ENCODE measurements at places on chromosomes 7 and 10. TPM values are rescaled to one million over a fixed set of nuclear protein-coding genes. Genes with fewer than 3 reads are reported as not detected.
A peak's percentile ranks its signal among the peaks of the same experiment; 100 is the strongest.

GRCh38 chr10:3980660-3981059, 195.7 kb upstream of the KLF6 start:
- H3K4me1 ChIP-seq: peaks cover 19% of the 10 kb centered on the region
- peak overlapping the region; percentile 42 for H3K4me3 ChIP-seq
- no peaks in the 10 kb centered on the region for H3K27me3 ChIP-seq
- H3K36me3 ChIP-seq: peaks cover 3% of the 10 kb centered on the region
- H3K27ac ChIP-seq: peak overlapping the region; percentile 32

DNA sequence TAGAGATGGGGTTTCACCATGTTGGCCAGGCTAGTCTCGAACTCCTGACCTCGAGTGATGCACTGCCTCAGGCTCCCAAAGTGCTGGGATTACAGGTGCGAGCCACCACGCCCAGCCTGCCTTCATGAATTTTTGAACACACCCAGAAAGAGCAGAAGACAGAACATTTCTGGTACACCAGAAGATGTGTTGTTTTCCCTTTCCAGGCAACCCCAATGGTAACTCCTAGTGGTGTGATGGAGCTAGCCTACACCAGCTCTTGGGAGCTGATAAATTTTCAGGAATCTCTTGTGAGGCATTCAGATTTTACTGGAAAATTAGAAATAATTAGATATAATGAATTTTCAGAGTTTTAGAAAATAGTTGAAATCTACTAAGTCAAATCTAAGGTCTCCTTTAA, 904 bp upstream of the CCDC7 start:
- peaks cover 14% of the 10 kb centered on the region for H3K4me1 ChIP-seq
- H3K27me3 ChIP-seq: no peaks in the 10 kb centered on the region
- DNase-seq: no peak
- peak overlapping the region; percentile 98 for H3K4me3 ChIP-seq

GRCh38 chr10:10132009-10132408, 885.7 kb upstream of the CELF2 start:
- H3K27ac ChIP-seq: no peak overlapping the region
- no peak overlapping the region for H3K4me3 ChIP-seq
- DNase-seq: no peak
- no peaks in the 10 kb centered on the region for H3K27me3 ChIP-seq

- H3K4me3 ChIP-seq: peak within 1 kb of the TSS; percentile 93
- peak within 1 kb of the TSS; percentile 95 for H3K27ac ChIP-seq
- H3K36me3 ChIP-seq: peaks cover 6% of the 10 kb centered on the region
- H3K27me3 ChIP-seq: no peaks in the 10 kb centered on the region
- peak; percentile 96 for DNase-seq
Observed at GRCh38 chr10:37976091-37976879, at the start of gene ZNF25. Gene ZNF25, minus strand, starts transcription at chr10:37976647. Its CDS starts 4,925 bp downstream, at chr10:37971722.

DNA sequence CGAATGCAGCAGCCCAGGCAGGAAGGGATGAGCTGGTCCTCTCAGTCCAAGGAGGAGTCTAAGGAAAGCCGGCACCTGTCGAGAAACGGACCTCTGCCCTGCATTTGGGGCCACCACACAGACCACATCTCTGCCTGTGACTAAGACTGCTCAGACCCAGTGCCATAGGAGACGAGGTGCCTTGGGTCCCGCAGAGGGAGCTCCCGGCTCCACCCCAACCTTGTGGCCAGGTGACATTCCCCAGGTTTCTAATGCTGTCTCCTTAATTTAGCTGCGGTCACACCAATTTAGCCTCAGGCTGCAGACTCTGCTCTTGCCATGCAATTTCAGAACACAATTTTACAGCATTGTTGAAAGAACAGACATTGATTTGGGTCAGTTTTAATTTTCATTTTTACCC, 22.8 kb upstream of the CRHR2 start:
- peaks cover 10% of the 10 kb centered on the region for H3K4me1 ChIP-seq
- no peaks in the 10 kb centered on the region for H3K36me3 ChIP-seq
- H3K27ac ChIP-seq: no peak overlapping the region

GRCh38 chr7:55441002-55441401, 75.9 kb downstream of the LANCL2 start:
- no peaks in the 10 kb centered on the region for H3K36me3 ChIP-seq
- H3K27ac ChIP-seq: no peak overlapping the region
- DNase-seq: no peak
- H3K4me3 ChIP-seq: no peak overlapping the region
- H3K4me1 ChIP-seq: peaks cover 44% of the 10 kb centered on the region
- no peaks in the 10 kb centered on the region for H3K27me3 ChIP-seq

DNA sequence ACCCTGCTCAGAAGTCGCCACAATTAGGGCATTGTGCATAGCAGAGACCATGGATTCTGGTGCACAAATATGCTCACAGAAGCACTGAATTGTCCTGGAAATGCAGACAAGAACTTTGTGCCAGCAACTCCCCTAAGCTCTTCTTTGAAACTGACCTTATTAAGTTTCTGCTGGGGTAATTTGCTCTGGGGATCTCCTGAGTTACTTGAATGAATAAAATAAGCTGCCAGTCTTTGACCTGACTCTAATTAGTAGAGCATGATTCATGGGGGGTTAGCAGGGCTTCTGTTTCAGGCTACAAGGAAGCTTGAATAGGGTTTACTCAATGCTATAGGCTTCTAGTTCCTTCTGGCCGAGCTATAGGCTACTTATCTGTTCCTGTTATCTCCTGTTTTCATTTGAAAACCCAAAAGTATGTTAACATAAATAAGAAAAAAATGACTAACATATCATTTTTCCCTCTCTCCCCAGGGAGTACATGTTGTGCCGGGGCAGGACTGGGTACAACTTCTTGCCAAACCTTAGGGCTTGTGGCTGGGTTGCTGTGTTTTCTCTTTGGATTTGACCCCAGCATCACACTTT, 169.0 kb upstream of the TMEM229A start:
- no peaks in the 10 kb centered on the region for H3K36me3 ChIP-seq
- no peak for DNase-seq
- no peaks in the 10 kb centered on the region for H3K27me3 ChIP-seq
- H3K4me3 ChIP-seq: no peak overlapping the region
- no peaks in the 10 kb centered on the region for H3K4me1 ChIP-seq
- no peak overlapping the region for H3K27ac ChIP-seq

DNA sequence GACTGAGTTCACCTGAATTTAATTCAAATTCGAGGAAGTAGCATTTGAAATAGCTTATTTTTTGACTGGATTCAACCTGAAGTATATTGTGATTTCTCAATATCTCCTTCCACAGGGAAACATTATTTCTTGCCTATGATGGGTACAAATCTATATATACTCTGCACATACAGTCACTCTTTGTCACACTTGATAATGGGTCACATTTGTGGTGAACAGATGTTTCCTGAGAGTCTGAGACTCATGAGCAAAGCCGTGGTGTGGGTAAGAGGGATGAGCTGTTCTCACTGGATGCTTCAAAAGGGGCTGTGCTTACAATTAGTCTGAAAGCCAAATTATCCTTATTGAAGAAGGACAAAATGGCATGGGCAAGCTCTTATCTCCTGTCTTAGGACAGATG, 18.0 kb upstream of the TBXAS1 start:
- no peaks in the 10 kb centered on the region for H3K27me3 ChIP-seq
- H3K27ac ChIP-seq: no peak overlapping the region
- peaks cover 11% of the 10 kb centered on the region for H3K4me1 ChIP-seq
- no peak for DNase-seq
- H3K36me3 ChIP-seq: no peaks in the 10 kb centered on the region

DNA sequence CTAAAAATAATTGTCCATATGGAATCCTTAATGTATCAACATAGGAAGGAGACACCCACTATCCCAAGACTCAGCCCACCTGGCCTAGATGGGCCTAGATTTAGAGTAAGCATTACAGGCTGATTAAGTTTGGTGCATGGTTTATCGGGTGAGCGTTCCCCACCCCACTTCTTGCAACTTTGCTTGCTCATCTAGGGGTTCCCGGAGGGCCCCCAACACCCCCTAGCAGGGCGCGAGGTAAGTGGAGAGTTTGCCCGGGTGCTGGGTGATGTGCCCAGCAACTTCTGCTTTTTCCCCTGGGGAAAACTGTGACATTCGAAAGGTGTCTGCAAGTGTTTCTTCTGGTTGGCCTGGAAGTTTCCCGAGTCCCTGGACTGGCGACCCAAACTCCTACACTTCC, 31.7 kb downstream of the SKIDA1 start:
- H3K36me3 ChIP-seq: no peaks in the 10 kb centered on the region
- H3K27me3 ChIP-seq: peaks cover 34% of the 10 kb centered on the region
- H3K27ac ChIP-seq: no peak overlapping the region
- peaks cover 13% of the 10 kb centered on the region for H3K4me1 ChIP-seq

GRCh38 chr10:112307358-112308124, 24.3 kb downstream of the TECTB start:
- no peaks in the 10 kb centered on the region for H3K36me3 ChIP-seq
- DNase-seq: no peak
- H3K27me3 ChIP-seq: peaks cover 22% of the 10 kb centered on the region
- no peak overlapping the region for H3K4me3 ChIP-seq
- H3K27ac ChIP-seq: peak overlapping the region; percentile 16

GRCh38 chr7:154929006-154929726, 73.8 kb downstream of the PAXIP1 start:
- peak overlapping the region; percentile 94 for H3K4me3 ChIP-seq
- DNase-seq: no peak
- H3K36me3 ChIP-seq: peaks cover 23% of the 10 kb centered on the region
- peak overlapping the region; percentile 99 for H3K27ac ChIP-seq
- H3K4me1 ChIP-seq: peaks cover 36% of the 10 kb centered on the region
- peaks cover 1% of the 10 kb centered on the region for H3K27me3 ChIP-seq

GRCh38 chr10:112532189-112532588, 85.2 kb downstream of the VTI1A start:
- no peak for DNase-seq
- H3K4me3 ChIP-seq: no peak overlapping the region
- no peaks in the 10 kb centered on the region for H3K36me3 ChIP-seq
- peaks cover 26% of the 10 kb centered on the region for H3K4me1 ChIP-seq
- no peaks in the 10 kb centered on the region for H3K27me3 ChIP-seq
- peak overlapping the region; percentile 19 for H3K27ac ChIP-seq

DNA sequence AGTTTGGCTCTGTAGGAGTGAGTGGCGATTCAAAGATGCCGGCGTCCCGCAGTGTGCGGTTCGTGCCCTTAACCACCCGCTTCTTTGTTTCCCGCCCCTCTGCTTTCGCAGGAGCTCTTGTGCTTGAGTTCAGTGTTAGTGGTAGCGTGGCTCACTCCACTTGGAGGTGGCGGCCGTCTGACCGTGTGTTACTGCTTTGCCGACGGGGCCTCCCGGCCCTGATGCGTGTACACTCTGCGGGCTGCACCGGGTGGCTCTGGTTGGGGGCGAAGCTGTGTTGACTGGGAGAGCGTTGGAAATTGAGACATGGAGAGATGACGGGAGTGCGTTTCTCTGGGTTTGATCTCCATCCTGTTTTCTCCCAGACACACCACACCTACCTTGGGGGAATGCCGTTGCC, 31.4 kb downstream of the SHH start:
- H3K27ac ChIP-seq: no peak overlapping the region
- peaks cover 16% of the 10 kb centered on the region for H3K36me3 ChIP-seq
- H3K4me3 ChIP-seq: no peak overlapping the region

GRCh38 chr10:130169136-130169859, 33.1 kb downstream of the GLRX3 start:
- no peak for DNase-seq
- no peaks in the 10 kb centered on the region for H3K27me3 ChIP-seq

DNA sequence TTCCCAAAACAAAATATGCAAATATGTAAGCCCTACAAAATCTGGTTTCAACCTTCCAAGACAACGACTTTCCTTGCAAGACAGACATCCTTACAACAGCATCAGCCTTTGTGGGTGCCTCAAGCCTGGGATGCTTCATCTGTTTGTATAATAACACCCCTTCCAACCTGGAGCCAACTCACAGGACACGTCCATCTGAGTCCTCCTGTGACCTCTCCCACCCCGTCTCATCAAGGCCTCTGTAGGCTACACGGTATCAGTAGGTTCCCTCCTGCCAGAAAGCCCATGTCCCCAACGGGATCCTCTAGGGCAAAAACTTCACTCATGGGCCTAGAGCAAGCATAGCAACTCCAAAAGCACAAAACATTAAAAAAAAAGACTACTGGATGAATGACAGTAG, 173.2 kb downstream of the TNS3 start:
- DNase-seq: no peak
- no peak overlapping the region for H3K4me3 ChIP-seq
- H3K27me3 ChIP-seq: no peaks in the 10 kb centered on the region

- no peak for DNase-seq
- no peaks in the 10 kb centered on the region for H3K4me1 ChIP-seq
- H3K27me3 ChIP-seq: peaks cover under 1% of the 10 kb centered on the region
- H3K27ac ChIP-seq: no peak overlapping the region
- H3K36me3 ChIP-seq: peaks cover 8% of the 10 kb centered on the region
Observed at GRCh38 chr7:155913291-155913690, 101.0 kb upstream of the SHH start.

- DNase-seq: no peak
- H3K27me3 ChIP-seq: no peaks in the 10 kb centered on the region
Observed at GRCh38 chr7:123230147-123230546, 30.4 kb upstream of the SLC13A1 start.

DNA sequence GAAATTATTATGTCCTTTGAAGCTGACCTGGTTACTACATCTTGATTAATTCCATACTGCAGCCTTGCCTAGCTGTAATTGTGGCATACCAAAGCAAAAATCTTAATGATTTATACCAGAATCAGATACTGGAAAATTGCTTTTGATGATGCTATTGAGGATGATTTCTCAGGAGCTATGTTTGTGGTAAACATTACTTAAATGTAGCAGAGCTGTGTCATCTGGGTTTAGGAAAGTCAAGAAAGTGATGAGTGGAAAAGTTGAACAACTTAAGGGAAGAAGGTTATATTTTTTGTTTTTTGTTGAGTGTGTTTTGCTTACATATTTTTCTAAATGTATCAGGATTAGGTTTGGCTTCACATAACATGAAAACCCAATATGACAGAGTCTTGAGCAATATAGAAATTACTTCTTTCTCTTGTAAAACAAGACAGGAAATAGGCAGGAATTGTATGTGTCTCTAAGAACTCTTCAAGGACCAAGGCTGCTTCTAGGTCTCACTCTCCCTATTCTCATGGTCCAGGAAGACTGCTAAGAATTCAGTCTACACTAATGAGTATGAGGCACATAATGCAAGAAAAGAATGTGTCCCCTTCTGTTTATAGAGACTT, 87.6 kb upstream of the MTPN start:
- H3K36me3 ChIP-seq: peaks cover 5% of the 10 kb centered on the region
- no peak overlapping the region for H3K27ac ChIP-seq
- no peaks in the 10 kb centered on the region for H3K4me1 ChIP-seq
- H3K4me3 ChIP-seq: no peak overlapping the region
- H3K27me3 ChIP-seq: no peaks in the 10 kb centered on the region

- no peak for DNase-seq
- H3K36me3 ChIP-seq: peaks cover 7% of the 10 kb centered on the region
- peaks cover 69% of the 10 kb centered on the region for H3K27me3 ChIP-seq
Observed at GRCh38 chr7:45569290-45569685, 4.9 kb upstream of the ADCY1 start.

- no peaks in the 10 kb centered on the region for H3K4me1 ChIP-seq
- H3K27me3 ChIP-seq: no peaks in the 10 kb centered on the region
- no peak overlapping the region for H3K4me3 ChIP-seq
- no peak for DNase-seq
- no peaks in the 10 kb centered on the region for H3K36me3 ChIP-seq
Observed at GRCh38 chr10:126175641-126176262, 212.5 kb downstream of the ADAM12 start.

Gene SUN3
- total RNA-seq: not detected

Gene SPDYE1
- not detected for total RNA-seq

Gene SMKR1
- total RNA-seq: 1.5 TPM

Gene EPO
- not detected for total RNA-seq

Gene HOXA10
- total RNA-seq: not detected

Gene FANK1
- 0.96 TPM for total RNA-seq

Gene ABCC2
- 5.5 TPM for total RNA-seq

Gene ETV1
- not detected for total RNA-seq

Gene DNMBP
- total RNA-seq: 6.5 TPM

Gene MYL10
- not detected for total RNA-seq

Gene CCDC201
- not detected for total RNA-seq

Gene MMRN2
- total RNA-seq: 1.2 TPM
